ENCODE measurements at places on chromosomes 16 and 17.

GRCh38 chr17:49575679-49576087 is at the start of gene NXPH3:
Gene NXPH3 (plus strand): TSS chr17:49575871. CDS start chr17:49576220, 349 bp downstream.
- DNase-seq, result peak; percentile 49

- no peak for DNase-seq
Observed at GRCh38 chr17:74637265-74637664, 13.7 kb upstream of the CD300E start.

GRCh38 chr17:76417499-76418143 is 33.2 kb downstream of the SPHK1 start:
- no peak for DNase-seq

- DNase-seq, result no peak
Observed at GRCh38 chr17:45101883-45102811, 30.2 kb downstream of the PLCD3 start.

DNA sequence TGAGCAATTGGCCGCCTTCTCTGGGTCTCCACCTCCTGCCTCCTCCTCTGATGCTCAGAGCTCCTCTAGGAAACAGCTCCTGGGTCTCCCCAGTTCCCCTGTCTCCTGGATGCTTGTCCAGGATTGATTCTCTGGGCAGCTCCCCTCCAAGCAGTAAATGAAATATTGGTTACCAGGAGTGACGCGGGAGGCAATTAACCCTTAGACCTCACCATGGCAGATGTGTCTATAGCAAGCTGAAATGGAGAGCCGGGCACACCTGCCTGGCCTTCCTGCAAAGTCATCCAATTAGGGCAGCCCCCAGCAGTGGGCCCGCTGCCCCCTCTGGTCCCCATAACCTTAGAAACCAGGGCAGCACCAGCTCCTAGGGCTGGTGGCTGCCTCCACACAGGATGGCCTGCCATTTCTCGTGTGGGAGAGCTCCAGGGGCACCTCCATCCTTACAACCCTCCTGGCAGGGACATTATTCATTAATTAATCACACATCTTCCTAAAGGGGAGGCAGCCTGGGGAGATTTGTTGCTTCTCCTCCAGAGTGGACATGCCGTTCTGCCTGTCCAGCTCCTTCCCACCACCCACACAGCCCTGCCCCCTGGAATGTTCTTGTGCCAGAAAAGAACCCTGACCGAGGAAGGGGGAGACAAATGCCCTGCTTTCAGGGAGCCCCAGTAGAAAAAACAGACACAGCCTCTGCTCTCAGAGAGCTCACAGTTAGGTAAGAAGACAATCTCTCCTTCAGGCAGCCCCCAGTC is 8.3 kb upstream of the KIF18B start:
- DNase-seq, result no peak

GRCh38 chr16:27316038-27316680 is 2.4 kb downstream of the IL4R start:
- DNase-seq, result no peak

DNA sequence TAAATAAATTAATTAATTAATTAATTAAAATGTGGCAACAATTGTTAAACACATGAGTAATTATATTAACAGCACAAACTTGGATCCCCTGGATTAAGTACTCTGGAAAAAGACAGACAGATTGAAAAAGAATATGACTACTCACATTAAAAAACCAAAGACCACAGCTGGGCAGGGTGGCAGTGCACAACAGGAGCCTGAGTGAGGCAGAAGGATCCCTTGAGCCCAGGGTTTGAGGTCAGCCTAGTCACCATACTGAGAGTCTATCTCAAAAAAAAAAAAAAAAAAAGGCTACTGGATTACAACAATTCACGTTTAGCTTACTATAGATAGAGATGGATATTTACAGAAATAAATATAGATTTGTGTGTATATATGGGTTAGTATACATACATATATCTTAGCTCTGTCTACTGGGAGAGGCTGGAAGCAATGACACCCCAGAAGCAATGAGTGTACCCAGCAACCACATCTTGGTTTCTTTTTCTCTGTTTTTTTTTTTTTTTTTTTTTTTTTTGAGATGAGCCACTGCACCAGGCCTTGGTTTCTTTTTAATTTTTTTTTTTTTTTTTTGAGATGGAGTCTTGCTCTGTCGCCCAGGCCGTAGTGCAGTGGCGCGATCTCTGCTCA is 10.6 kb upstream of the SUZ12 start:
- no peak for DNase-seq

GRCh38 chr17:1153795-1154546 is 25.8 kb downstream of the ABR start:
- DNase-seq, result no peak

DNA sequence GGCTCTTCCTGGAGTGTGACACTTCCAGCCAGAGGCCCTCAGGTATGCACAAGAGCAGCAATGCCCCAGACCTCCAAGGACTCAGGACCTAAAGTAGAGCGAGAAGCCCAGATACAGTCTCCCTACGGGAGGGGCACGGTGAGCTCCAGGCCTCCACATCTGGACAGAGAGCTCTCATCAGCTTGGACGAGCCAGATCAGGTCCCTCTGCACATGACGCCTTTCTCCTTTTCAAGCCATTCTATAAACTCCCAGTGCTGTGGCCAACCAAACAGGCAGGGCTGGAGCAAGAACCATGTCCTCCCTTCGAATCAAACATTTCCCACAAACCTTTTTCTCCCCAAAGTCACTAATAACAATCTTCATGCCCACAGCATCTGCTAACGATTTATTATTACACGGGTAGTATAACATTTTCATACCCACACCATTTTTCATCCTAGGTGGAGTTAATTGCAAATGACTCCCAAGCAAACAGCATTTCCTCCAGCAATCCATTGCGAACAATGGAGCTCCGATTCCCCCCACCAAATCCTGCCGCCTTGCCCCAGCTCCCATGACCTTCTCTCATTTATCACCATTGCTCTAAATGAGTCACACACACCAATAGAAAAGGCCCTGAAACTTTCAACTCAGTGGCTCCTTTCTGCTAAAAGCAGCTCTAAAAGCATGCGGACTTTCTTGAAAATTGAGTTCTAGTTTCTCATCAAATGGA is 24.2 kb upstream of the NLRP1 start:
- DNase-seq, result no peak

- DNase-seq, result no peak
Observed at GRCh38 chr16:27333104-27333503, 19.3 kb downstream of the IL4R start.

DNA sequence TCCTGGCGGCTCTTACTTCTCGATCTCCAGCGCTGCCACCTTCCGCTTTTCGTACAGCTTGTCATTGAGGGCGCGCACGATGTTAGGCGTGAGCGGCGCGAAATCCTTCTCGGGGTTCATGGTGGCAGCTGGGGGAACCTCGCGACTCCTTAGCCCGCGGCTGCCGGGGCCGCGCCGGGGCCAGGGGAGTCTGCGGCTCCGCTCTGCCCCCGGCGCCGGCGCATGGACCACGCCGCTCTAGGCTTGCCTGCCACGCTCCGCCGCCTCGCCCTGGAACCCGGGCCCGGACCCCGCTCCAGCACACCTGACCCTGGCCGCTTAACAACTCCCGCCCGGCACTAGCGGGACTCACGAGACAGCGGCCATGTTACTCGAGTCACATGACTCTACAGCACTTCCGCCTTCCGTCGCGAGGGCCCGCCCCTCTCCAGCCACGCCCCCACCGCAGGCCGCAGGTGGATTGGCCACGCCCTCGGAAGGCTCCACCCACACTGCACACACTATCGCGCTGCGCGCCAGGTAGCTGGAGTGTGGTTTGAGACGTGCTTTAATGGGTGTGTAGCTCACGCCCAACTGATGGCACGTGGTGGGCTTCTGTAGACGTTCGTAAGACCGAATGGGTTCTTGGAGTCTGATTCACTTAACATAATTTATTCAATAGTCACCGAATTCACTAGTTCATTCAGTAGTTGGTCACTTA is at the start of gene VAC14:
TSS of gene VAC14 (minus strand) at position 378 of the 700 bp plus-strand sequence. CDS start at position 120, 258 bp downstream.
- DNase-seq, result peak; percentile 83

DNA sequence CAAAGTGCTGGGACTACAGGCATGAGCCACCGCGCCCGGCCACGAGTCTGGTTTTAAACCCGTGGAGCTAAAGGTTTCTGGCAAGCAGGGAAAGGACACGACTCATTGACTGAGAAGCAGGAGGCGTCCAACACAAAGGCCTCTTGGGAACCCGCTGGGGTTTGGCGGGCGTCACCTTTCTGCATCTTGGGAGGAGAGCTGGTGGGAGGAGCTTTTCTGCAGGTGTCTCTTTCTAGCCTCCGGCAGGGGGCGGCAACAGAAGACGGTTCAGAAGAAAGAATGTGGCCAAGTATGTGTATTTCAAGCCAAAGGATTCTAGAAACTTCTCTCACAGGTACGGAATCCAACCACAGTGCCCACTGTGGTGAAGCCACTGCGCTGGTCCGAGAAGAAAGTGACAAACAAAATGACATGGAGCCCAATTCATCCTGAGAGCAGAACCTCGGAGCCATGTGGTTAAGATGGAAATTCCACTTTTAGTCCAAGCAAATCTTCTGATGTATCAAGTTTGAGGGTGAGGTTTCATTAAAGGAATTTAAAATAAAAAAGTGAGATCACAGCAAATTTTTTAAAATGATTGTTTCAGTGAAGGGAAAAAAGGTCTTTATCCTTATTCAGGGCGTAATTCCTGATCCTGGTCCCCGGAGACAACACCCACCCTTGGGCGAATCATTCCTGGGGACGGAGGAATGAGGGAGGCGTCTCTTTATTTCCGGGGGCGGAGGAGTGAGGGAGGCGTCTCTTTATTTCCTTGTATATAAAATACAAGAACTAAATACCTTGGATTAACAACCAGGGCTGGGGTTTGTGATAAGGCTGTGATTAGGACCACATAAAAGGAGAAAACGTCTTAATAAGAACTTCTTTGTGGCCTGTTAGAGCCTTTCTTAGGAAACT is 97.6 kb downstream of the MRM3 start:
- peak; percentile 11 for DNase-seq

DNA sequence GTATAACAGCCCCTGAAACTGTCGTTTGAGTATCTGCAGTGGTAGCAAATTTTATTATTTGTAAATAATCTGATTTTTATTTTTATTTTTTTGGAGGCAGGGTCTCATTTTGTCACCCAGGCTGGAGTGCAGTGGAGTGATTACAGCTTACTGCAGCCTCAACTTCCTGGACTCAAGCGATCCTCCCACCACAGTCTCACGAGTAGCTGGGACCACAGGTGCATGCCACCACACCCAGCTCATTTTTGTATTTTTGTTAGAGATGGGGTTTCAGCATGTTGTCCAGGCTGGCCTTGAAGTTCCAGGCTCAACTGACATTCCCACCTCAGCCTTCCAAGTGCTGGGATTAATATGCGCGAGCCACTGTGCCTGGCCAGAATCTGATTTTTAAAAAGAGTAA is 2.8 kb downstream of the NDEL1 start:
- DNase-seq, result no peak

- no peak for DNase-seq
Observed at GRCh38 chr17:44209786-44210341, 9.6 kb downstream of the UBTF start.

GRCh38 chr16:81521141-81521626 is 76.6 kb downstream of the CMIP start:
- peak; percentile 12 for DNase-seq

- DNase-seq, result no peak
Observed at GRCh38 chr17:8820311-8821010, 21.3 kb upstream of the MFSD6L start.

- no peak for DNase-seq
Observed at GRCh38 chr17:72118335-72119076, 2.3 kb upstream of the SOX9 start.

GRCh38 chr17:45110676-45111611 is 21.4 kb downstream of the PLCD3 start:
- DNase-seq, result no peak

GRCh38 chr17:48297825-48298224 is 132.2 kb downstream of the SKAP1 start:
- no peak for DNase-seq

GRCh38 chr16:3317315-3317999 is 12.2 kb downstream of the ZNF75A start:
- DNase-seq, result no peak

- no peak for DNase-seq
Observed at GRCh38 chr16:88369447-88370008, 13.2 kb upstream of the ZNF469 start.

All from activated CD8-positive, alpha-beta memory T cell treated with anti-CD3 and anti-CD28 coated beads for 48 hours (primary cell).